NCI-H510A treated with DMSO at 0.1 percent for 48 hours (cell line): ENCODE measurements at places on chromosomes 2 and 18.

- DNase-seq: no peak
These were observed 315.7 kb upstream of the CWC22 start for GRCh38 chr2:180322781-180323180.

GRCh38 chr2:28608500-28609424 lies 112.9 kb downstream of the PLB1 start:
- DNase-seq: no peak

- no peak for DNase-seq
These were observed 258.7 kb downstream of the TTC32 start for GRCh38 chr2:19643117-19643518.

- no peak for DNase-seq
These were observed 159.7 kb downstream of the CD226 start for GRCh38 chr18:69787825-69788547.

DNA sequence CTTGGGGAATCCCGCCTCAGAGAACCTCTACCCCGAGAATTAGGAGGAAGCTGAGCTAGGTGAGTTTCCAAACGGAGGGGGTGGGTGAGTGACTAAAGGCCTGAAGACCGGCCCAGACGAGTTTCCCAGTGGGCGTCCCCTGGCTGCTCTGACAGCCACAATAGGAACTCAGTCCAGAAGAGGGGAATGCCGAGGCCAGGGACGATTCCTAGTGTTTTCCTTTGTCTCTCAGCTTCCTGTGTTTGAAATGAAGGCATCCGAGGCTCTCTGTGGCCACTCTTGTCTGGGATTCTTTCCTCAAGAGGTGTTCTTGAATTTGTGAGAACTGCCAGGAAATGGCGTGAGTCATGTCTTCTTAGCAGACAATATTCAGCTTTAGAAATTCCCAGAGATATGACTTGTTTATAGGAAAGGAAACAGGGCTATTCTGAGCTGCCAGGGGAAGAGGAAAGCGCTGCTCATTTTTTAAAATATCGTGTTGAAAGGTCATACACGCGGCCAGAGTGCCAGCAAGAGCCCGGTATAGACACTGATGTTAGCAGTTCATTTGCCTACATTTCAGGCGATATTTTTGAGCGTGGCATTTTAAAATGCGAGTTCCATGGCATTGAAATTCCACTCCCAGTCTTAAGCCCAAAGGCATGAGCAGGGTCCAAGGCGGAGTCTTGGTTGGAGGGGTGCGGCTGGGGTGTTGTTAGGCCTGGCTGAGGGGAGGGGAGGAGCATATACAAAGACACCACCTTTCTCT lies 169.1 kb upstream of the KLF7 start:
- no peak for DNase-seq

DNA sequence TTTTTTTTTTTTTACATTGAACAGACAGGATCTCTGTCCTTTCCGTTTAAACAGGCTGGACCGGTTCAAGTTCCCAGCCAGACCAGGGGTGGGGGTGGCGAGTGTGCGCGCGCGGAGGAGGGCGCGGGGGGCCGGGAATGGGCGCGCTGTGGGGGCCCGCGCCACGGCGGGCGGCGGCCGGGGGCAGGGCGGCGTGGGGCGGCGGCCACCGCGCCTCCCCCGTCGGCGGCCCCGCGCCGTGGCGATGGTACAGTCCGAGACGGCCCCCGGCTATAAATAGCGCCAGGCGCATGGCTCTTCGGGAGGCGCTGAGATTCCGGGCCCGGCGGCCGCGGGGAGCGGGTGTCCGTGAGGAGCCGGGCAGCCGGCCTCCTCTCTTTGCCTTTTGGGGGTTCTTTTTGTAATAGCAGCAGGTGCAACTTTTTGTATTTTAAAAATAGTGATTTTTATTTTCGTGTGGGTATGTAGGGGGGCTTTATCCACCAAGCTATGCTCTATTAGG lies 430 bp upstream of the CELF4 start:
- peak; percentile 92 for DNase-seq

GRCh38 chr18:45250479-45250878 lies 364.8 kb upstream of the SLC14A2 start:
- no peak for DNase-seq

GRCh38 chr2:424306-425171 lies 136.6 kb upstream of the ALKAL2 start:
- no peak for DNase-seq

DNA sequence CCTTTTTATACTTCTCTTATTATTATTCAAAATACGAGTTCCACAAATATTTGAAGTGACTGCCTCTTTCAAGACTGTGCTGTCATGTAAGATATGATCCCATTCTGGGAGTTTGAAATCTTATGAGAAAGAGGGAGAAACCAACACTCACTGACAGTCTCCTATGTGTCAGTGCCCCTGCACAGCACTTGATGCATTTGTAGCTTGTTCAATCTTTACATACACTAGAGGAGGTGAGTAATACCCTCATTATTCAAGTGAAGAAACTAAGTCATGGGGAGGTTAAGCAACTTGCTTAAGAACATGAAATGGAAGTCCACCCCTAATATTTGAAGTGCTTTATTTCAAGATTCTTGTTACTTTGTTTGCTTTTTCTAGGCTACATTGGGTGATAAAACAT lies 459.5 kb upstream of the FANCL start:
- no peak for DNase-seq

GRCh38 chr2:16400127-16400623 lies 265.5 kb downstream of the CYRIA start:
- DNase-seq: no peak

- peak; percentile 17 for DNase-seq
These were observed 51.6 kb upstream of the FHL2 start for GRCh38 chr2:105450471-105450870.

- DNase-seq: no peak
These were observed 54.0 kb upstream of the SPP2 start for GRCh38 chr2:233996461-233996860.

DNA sequence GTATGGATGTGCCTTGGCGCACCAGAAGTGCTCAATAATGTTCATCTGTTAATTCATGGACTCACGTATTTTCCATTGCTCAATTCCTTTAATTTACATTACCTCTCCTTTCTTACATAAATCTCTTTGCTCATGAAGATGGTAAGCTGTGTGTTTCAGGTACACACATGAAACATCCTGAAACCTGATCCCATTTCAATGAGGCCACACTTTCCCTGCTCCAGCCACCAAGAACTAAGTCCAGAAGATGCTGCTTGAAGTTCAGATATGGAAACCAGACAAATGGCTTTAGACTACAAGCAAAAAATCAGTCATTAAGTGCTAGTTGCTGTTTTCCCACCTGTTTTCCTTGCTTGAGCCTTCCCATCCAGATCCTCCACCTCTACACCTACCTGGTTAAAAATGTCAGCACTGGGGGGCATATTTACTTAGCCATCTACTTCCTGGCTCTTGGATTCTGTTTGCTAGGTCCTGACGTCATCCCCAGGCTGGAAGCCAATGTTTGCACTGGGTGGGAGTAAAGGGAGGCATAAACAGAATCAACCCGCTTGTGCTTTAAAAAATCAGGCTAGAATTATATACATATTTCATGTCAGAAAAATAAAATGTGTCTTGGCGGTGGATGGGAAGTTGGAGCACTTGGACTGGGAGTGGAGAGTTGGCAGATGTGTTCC lies 309.7 kb downstream of the OSR1 start:
- peak; percentile 89 for DNase-seq

GRCh38 chr2:143476336-143477087 lies 347.3 kb downstream of the ARHGAP15 start:
- no peak for DNase-seq

DNA sequence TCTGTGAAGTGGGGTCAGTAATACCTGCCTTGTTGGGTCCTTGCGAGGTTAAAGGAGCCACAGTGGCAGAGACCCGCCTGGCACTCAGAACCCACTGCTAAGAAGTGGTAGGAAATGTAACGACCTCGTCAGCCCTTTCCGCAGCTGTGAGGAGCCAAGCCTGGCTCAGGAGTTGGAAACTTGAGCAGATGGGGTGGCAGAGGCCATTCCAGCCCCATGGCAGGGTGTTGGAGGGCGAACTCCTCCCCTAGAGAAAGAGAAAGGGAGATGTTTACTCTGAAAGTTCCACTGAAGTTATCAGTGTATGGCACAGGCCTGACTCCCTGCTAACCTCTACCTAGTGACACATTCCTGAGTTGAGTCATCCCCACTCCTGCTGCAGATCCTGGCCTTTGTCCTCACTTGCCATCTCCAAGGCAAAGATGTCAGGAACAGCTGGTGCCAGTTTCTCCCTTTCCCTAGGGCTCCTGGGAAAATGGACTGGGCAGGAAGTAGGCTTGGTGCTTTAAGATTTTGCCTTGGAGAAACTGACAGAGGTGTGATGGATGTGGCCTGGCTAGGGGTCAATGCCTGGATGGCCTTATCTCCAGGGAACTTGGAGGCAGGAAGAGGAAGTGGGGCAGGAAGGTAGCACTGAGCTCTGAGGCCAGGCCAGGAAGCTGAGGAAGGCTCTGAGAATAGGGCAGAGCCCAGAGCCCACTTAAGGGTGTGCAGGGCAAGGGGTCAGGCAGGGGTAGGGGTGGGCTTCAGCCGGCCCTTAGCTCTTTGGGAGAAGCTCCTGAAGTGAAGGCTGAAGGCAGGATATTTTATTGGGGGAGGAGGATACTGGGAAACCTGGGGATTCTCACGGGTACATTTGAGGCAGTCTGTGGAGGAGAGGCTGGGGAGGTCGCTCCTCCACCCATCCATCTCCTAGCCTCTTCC lies 888 bp downstream of the VAMP5 start:
- DNase-seq: no peak

- DNase-seq: no peak
These were observed 360.3 kb upstream of the SPHKAP start for GRCh38 chr2:228541789-228542188.

DNA sequence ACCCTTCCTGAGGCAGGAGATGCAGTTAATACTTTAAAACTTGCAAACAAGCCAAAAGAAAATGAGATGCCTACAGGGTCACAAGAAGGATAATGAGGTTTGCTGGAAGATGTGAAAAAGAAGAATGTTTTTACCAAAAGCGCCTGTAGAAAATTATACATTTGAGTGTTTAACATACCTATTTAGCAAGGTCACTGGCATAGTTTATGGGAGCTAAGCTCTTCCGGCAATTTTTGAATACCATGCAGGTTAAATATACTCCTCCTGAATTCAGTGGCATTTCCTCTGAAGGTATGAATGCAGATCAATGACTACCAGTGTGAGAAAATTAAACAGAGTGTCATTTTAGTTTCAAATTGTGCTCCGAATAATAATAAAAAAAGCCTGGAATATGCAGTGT lies 21.2 kb upstream of the MAP3K20 start:
- DNase-seq: no peak

- no peak for DNase-seq
These were observed 489.1 kb upstream of the SMIM21 start for GRCh38 chr18:75916624-75916982.

DNA sequence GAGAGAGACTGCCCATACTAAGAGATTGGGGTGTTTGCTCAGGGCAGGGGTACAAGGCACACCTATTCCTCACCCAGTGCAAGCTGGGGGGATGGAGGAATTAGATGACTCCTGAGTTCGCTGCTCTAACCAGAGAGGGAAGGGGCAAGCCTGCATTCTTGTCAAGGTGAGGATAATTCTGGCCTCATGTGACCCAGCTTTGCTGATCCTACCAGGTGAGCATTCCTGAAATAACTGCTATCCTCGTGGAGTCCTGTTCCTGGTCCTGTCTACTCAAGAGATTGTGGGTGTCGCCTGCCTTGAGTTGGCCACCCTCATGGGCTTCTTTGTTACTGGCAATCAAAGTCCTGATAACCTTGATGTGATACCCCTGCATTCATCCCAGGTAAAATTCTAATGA lies 206.0 kb downstream of the SPP2 start:
- DNase-seq: no peak

- no peak for DNase-seq
These were observed 182.3 kb downstream of the CAMKMT start for GRCh38 chr2:44543773-44544725.

DNA sequence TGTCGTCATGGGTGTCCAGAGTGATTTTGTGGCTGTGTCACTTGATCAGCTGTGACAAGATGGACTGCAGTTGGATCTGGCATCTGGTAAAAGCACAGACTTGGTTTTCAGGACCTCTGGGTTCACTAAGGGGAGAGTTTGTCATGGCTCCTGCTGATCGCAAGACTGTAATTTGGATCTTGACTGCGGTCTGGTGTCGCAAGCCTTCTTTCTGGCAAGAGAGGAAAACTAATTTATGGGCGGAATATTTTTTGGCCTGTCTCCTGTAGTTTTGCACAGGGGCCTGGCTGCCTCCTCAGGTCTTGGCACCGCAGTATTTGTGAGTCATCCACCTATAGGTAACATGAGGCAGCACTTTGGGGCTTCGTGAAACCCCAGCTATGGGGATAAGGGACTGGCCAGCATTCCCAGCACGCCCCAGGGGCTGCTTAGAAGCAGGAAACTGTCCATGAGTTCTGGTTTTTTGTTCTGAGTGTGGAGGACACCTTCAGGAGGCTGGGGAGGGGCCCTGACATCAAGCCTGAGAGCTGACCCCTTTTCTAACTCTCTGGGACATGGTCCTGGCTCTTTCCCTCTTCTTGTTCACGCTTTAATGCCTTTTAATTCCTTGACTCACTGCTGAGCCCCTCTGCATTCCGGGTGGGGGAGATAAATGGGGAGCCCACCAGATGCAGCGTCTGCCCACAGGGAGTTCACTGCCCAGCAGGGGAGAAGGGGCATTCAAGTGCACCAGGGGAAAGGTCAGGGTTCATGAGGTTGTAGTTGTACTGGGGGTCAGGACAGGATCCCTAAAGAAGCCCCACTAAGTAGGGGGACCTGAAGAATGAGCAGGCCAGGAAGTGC lies 12.2 kb downstream of the SH3BP4 start:
- no peak for DNase-seq

DNA sequence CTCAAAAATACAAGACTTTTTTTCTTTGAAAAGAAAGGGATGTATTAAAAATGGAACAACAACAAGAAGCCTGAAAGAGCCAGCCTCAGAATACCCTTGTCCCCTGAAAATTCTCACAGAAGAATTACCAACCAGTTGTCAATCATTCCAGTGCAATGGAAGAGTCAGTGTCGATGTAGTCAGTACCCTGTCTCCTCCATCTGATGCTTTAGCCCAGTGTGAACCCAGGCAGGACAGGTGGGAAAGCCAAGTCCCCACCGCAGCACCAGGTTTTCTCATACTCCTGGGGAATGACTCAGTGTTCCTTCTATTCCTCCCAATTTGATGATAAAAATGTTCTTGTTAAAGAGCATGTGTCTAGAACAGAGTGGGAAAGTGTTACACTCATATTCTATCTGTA lies 332.0 kb upstream of the CHAC2 start:
- no peak for DNase-seq

GRCh38 chr2:202769201-202769600 lies 102.4 kb downstream of the ICA1L start:
- no peak for DNase-seq
